Activated CD4-positive, alpha-beta T cell treated with anti-CD3 and anti-CD28 coated beads, Interleukin-2, amount 50 U/mL, for 16 hours (primary cell): ENCODE measurements at places on chromosomes 16 and 17.

GRCh38 chr17:33389504-33390135 is 96.5 kb upstream of the ASIC2 start:
- no peak for DNase-seq

DNA sequence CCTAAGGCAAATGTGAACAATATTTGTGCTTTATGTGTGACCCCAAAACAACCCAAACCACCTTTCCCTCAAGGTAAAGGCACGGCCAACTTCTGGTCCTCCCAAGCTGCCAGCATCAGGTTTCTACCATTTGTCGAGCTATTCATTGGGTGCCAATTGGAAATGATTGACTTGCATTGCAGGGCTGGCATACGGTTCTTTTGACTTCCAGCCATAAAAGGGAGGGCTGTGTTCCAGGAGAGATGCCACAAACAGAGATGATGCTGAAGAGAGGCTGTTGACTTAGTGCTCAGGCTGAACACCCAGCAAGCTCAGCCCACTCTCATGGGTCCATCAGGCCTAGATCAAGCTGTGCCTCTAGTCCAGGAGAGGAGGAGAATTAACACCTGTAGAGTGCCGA is 252.4 kb downstream of the GRIN2A start:
- DNase-seq, result no peak

DNA sequence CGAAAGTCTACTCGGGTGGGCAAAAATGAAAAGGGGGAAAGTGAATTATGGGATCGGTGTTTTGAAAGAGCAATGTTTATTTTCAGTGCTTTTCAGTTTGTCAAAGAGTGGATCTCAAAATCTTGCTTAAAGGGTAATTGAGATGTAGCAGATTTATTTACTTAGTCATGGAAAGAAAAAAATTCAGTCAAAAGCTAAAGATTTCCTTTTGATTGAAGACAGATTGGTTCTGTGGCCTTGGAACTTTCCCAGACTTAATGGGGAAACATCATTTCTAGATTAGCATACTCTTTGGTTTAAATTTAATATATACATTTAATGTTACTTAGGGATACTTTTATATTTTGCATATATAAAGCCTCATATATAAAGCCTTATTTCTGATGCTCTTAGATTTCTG is 20.6 kb downstream of the PRKAR1A start:
- no peak for DNase-seq

- peak; percentile 12 for DNase-seq
Measured at GRCh38 chr17:32859857-32860525, 16.9 kb downstream of the MYO1D start.

DNA sequence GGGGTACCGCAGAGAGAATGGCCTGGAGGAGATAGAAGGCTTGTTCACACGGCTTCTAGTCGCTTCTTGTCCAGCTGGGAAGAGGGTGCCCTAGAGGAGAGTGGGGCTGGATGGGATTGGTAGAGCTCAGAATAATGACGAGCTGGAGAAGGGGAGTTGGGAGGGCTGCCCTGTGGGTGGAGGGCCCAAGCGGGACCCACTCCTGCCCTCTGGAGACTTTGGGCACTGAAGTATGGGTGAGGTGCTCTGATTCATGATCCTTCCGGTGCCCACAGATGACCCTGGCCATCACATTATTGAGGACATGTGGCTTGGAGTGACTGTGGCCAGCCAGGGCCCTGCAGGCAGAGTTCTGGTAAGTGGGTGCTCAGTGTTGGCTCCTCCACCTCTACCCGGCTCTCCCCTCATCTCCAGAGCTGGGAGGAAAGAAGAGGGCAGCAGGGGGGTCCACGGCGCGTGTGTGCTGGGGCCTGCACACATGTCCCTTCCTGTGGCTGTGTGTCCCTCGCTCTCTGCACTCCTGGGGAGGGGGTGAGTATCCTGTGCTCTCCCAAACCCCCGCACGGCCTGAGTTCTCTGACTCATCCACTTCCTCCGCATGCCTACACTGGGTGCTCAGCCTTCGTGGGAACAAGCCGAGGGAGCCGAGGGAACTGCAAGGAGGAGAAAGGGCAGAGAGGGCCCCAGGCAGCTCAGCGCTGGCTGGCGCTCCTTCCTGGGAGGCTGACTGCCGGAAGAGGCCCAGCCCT is 8.5 kb downstream of the ITGA3 start:
- DNase-seq, result no peak

- DNase-seq, result no peak
Measured at GRCh38 chr17:1271441-1271840, 1.2 kb downstream of the BHLHA9 start.

GRCh38 chr16:74623839-74624235 is 16.9 kb upstream of the GLG1 start:
- no peak for DNase-seq

GRCh38 chr17:29433541-29433940 is 43.4 kb downstream of the TAOK1 start:
- no peak for DNase-seq

DNA sequence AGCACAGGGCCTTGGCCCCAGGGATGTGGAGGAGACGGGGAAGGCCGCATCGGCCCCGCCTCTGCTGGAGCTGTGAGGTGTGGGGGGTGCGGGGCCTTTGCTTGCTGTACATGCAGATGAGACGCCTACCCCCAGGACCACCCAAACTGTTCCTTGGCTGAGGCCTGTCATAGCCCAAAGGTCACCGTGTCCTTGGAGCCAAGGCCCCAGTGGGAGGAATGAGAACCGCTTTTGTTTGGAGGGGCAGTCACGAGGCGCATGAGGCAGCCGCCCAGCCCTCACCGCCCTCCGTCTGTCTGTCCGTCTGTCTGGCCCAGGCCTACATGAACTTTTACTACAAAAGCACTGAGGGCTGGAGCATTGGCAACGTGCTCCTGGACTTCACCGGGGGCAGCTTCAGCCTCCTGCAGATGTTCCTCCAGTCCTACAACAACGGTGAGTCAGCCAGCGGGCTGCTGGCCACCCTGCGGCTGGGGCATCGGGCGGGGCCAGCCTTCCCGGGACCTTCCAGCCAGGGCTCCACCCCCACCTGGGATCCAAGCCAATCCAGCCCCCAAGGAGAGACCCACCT is 8.8 kb downstream of the TAX1BP3 start:
- no peak for DNase-seq

- peak; percentile 92 for DNase-seq
Measured at GRCh38 chr17:69327060-69327831, at the start of gene ABCA5. ABCA5 (minus strand) TSS chr17:69327133; CDS start chr17:69314415, 12,718 bp downstream.

DNA sequence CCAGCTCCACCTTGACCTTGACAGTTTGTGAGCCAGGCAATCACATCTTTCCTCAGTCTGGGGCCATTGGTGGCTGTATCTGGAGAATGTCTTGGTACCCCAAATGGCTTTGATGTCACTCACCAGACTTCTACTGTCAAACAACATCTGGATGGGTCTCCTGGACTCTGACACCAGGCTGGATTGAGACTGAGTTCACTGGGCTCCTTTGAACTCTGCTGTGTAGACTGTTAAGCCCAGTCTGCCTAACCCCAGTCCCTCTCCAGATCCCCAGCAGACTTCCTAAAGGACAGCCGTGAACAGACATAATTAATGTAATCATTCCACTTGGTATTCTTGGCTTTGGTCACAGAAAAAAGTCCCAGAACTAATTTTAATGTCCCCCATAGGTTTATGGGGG is 84.1 kb upstream of the KIFC3 start:
- DNase-seq, result no peak

- peak; percentile 76 for DNase-seq
Measured at GRCh38 chr17:9676820-9677310, 31.5 kb downstream of the USP43 start.

GRCh38 chr16:58628845-58629732 is 537 bp downstream of the CNOT1 start:
- DNase-seq, result peak; percentile 57

DNA sequence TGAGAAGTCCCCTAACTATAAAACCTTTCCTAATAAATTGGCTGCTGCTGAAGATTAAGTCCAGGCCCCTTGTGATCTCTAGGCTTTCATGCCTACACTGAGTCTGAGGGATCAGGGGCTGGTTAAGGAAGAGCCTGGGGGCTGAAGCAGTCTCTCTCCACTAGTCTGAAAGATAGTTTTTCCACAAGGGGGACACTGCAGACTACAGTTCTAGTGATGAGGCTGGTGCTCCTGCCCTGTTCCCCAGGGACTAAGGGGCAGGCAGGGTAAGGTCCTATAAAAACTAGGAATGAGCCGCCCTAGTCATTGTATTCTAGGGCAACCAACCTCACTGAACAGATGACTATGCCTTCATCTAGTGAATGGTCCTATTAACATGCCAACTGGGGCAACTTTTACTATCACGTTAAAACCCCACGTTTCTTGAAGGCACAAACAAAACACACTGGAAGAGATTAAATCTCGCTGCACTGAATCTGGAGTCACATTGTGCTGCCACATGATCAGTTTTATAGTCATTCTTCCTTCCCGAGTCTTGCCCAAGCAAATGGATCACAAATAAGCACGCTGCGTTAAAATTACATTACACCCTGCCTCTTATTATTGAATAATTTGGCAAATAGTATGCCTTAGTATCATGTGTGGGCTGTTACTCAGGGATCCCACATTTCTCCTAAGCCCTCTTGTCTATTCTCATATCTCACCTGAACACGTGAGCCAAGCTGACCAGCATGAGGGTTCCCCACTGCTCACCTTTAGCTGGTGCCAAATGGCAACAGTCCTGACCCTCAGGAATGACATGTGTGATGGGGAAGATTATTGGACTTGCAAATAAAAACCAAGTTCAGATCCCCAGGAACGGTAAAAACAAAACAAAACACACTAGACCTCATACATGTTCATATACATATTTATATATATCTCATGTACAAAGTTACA is 95.4 kb upstream of the TOB1 start:
- no peak for DNase-seq

DNA sequence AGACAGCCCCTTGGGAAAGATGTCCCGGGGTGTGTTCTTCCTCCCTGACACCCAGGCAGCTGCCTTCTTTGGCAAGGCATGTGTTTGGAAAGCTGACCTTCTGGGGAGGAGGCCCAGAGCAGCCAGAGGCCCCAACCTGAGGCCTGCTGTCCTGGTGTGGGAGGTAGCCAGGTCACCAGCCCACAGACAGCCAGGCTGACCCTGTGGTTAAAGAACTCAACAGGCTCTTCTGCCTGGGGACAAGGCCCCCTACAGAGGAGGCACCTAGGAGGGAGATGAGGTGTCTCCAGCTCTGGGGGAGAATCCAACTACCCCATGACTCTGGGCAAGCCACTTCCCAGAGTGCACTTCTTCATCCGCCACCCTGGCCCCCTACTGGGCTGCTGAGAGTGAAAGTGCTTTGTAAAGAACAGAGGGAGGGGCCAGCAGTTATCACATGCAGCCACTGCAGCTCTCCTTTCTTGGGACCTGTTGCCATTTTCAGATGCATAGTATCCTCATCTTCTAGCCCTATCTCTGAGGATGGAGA is 13.1 kb upstream of the SREBF1 start:
- peak; percentile 91 for DNase-seq

- no peak for DNase-seq
Measured at GRCh38 chr16:86869288-86870022, 291.1 kb downstream of the FOXL1 start.

DNA sequence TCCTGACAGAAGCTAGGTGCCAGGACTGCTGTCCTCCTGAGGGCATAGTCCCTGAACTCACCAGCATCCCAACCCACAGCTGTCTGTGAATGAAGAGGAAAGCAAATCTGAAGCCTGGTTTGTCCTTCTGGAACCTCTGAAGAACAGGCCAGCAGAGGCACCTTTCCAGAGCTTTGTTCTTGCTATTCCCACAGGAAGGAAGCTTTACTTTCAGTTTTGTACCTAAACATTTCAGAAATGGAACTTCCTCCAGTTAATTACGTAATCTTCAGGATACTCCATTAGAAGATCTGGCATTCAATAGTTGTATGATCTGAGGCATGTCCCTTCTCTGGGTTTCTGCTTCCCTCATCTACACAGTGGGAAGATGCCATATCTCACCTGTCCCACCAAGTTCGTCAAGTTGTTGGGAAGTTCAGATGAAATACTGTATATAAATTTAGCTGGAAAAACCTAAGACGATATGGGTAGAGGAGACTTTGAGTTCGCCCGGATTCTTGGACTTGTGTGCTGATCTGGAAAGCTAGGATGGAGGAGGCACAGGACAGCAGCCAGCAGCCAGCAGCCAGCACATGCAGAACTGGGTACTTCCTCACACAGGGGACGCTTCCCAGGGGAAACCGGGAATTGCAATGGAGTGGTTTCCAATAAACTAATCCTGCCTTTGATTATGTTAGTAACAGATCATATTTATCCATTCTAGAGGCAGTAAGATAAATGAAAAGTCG is 22.4 kb downstream of the NXPH3 start:
- no peak for DNase-seq

DNA sequence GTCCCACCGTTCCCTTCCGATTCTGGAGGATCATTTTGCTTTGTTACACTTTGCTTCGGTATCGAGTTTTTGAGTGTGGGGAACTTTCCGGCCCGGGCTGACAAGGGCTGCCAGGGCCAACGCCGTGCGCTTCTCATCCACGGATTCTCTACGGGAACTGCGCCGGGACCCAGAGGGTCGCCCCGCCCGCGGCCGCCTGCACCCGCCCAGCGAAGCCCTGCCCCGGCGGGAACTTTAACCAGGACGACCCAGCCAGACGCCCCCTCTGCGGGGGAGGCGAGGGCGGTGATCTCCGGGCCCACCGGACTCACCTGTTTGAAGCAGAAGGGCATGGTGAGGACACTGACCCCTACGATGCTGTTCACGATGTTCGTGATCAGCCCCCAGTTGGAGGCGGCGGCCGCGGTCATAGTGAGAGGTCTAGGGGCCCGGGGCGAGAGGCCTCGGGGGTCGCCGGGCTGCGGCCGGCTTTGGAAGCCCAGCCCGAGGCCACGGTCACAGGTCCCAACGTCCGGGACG is 536 bp downstream of the SLC38A10 start:
- DNase-seq, result peak; percentile 14

DNA sequence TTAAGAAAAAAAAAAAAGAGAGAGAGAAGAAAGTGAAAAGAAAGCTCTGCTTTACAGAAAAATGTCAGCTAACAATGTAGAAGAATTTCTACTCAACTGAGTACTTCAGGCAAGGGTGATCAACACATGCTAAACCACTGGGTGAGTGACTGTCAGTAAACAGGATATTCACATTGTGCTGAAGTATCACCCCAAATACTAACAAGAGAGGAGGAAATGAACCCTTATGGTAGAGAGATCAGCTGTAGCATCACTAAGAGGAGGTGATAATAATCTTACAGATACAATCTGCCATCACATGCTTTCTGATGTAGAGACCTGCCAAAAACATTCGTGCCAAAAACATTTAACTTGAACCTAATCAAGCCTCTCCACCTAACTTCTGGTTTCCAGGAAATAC is 30.7 kb upstream of the ICAM2 start:
- DNase-seq, result peak; percentile 60

DNA sequence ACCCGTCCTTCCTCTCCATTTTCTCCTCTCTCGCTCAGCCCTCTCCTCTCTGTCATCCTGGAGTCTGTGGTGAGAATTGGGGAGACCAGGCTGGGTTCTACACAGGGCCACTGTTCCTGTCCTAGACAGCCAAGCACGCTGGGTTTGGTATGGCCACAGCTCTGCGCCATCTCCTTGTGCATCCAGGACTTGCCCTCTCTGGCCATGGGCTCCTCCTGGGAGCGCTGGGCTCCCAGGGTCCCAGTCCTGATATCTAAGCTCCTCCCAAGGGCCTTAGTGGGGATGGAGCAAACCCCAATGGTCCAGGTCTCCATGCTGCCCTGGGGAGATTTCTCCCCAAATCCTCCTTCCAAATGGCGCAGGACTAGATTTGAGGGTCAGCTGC is 27.2 kb upstream of the ITGA3 start:
- DNase-seq, result no peak

- DNase-seq, result no peak
Measured at GRCh38 chr16:73036074-73036826, 11.7 kb downstream of the ZFHX3 start.
